ENCODE measurements at places on chromosomes 5 and 9.

- peaks cover 38% of the 10 kb centered on the region for H3K36me3 ChIP-seq
- H3K27me3 ChIP-seq: no peaks in the 10 kb centered on the region
- H3K27ac ChIP-seq: peak overlapping the region; percentile 96
- H3K4me1 ChIP-seq: peaks cover 62% of the 10 kb centered on the region
These were observed 34.4 kb downstream of the DOCK8 start for GRCh38 chr9:249025-249424.

- peaks cover 89% of the 10 kb centered on the region for H3K36me3 ChIP-seq
- peaks cover 84% of the 10 kb centered on the region for H3K4me1 ChIP-seq
- peak overlapping the region; percentile 100 for H3K27ac ChIP-seq
- H3K27me3 ChIP-seq: no peaks in the 10 kb centered on the region
These were observed 5.8 kb downstream of the TRAF1 start for GRCh38 chr9:120920806-120921178.

GRCh38 chr9:92324431-92324830 lies 719 bp downstream of the NOL8 start:
- H3K4me3 ChIP-seq: peak overlapping the region; percentile 93
- peaks cover 26% of the 10 kb centered on the region for H3K36me3 ChIP-seq
- H3K27me3 ChIP-seq: no peaks in the 10 kb centered on the region
- H3K4me1 ChIP-seq: peaks cover 45% of the 10 kb centered on the region
- no peak for DNase-seq
- H3K27ac ChIP-seq: peak overlapping the region; percentile 91

GRCh38 chr9:94650949-94651348 lies 11.6 kb upstream of the FBP1 start:
- no peak overlapping the region for H3K4me3 ChIP-seq
- H3K36me3 ChIP-seq: no peaks in the 10 kb centered on the region
- peaks cover 17% of the 10 kb centered on the region for H3K27me3 ChIP-seq

GRCh38 chr9:92599938-92600461 lies 64.2 kb upstream of the ECM2 start:
- no peak for DNase-seq
- H3K4me1 ChIP-seq: no peaks in the 10 kb centered on the region
- H3K27ac ChIP-seq: no peak overlapping the region
- H3K27me3 ChIP-seq: no peaks in the 10 kb centered on the region
- no peaks in the 10 kb centered on the region for H3K36me3 ChIP-seq

GRCh38 chr9:16680975-16681651 lies 189.4 kb downstream of the BNC2 start:
- no peak overlapping the region for H3K27ac ChIP-seq
- DNase-seq: no peak
- H3K4me1 ChIP-seq: no peaks in the 10 kb centered on the region
- no peaks in the 10 kb centered on the region for H3K27me3 ChIP-seq
- H3K36me3 ChIP-seq: no peaks in the 10 kb centered on the region

GRCh38 chr5:15834596-15835245 lies 334.7 kb downstream of the FBXL7 start:
- H3K4me1 ChIP-seq: no peaks in the 10 kb centered on the region
- no peak overlapping the region for H3K4me3 ChIP-seq
- DNase-seq: no peak
- no peaks in the 10 kb centered on the region for H3K27me3 ChIP-seq

DNA sequence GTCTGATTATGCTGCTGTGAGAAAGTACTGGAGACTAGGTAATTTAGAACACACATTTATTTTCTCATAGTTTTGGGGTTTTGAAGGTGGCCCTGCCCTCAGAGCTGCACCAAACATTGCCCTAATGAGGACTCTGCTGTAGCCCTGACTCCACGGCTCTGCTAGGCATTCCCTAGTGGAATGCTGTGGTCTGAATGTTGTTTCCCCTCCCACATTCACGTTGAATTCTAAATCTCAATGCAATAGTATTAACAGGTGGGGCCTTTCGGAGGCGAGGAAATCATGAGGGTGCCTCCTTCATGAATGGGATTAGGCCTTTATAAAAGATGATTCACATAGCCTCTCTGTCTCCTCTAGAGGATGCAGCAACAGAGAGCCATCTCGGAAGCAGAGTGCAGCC lies 25.7 kb downstream of the GADD45G start:
- peaks cover 13% of the 10 kb centered on the region for H3K4me1 ChIP-seq
- DNase-seq: no peak
- H3K27ac ChIP-seq: no peak overlapping the region
- H3K27me3 ChIP-seq: peaks cover 39% of the 10 kb centered on the region
- no peaks in the 10 kb centered on the region for H3K36me3 ChIP-seq

- no peaks in the 10 kb centered on the region for H3K36me3 ChIP-seq
- H3K27me3 ChIP-seq: peaks cover 24% of the 10 kb centered on the region
- peaks cover 12% of the 10 kb centered on the region for H3K4me1 ChIP-seq
- no peak overlapping the region for H3K4me3 ChIP-seq
- peak; percentile 68 for DNase-seq
These were observed 16.5 kb upstream of the PRSS3 start for GRCh38 chr9:33778700-33779351.

DNA sequence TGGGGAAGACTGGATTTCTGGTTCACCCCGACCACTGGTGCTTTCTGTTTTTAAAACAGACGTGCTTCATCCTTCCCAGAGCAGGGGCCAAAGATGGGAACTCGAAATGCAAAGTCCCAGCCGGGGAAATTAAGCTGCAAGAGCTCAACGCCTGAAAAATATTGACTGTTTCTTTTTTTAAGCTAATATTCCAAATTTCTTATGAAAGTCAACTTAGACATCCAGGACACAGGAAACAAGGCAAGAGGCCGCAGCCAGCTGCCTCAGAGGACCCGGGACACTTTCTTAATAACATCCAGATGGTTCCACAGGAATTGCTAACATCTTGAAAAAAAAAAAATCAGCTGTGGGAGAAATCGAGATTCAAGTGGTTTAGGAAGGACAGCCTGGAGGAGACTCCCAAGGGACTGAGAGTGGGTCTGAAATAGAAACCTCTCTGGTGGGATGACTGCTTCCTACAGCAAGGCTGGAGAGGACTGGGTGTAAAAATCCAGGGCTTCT lies 144.9 kb downstream of the FGF1 start:
- no peak for DNase-seq
- no peaks in the 10 kb centered on the region for H3K36me3 ChIP-seq
- peaks cover 2% of the 10 kb centered on the region for H3K4me1 ChIP-seq
- H3K27me3 ChIP-seq: peaks cover 16% of the 10 kb centered on the region

- no peaks in the 10 kb centered on the region for H3K27me3 ChIP-seq
- H3K27ac ChIP-seq: no peak overlapping the region
- H3K36me3 ChIP-seq: no peaks in the 10 kb centered on the region
- H3K4me1 ChIP-seq: no peaks in the 10 kb centered on the region
- no peak overlapping the region for H3K4me3 ChIP-seq
These were observed 31.3 kb downstream of the ADAMTS2 start for GRCh38 chr5:179313849-179314521.

DNA sequence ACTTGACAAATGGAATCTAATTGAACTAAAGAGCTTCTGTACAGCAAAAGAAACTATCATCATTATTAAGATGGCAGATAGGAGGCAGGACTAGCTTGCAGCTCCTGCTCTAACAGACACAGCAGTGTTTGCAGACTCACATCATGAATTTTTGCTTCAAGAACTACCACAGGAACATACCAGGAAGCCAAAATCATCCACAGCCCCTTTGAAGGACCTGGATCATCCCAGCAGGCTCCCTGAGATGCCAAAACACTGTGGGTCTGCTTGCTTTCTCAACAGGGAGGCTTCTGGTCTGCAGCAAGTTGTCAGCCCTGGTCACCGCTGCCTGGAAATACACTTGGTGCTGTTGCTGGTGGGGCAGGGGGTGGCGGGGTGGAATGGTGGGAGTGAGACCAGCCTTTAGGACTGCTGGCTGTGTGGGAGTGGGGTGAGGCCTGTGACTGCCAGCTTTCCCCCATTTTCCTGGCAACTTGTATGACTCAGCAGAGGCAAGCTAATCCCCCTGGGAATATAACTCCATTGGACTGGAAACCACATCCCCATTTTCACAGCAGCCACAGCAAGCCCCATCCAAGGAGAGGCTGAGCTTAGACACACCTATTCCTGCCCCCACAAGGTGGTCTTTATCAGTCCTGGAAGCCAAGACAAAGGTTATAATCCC lies 533.8 kb upstream of the CYLC2 start:
- no peak for DNase-seq
- H3K27me3 ChIP-seq: no peaks in the 10 kb centered on the region
- no peak overlapping the region for H3K4me3 ChIP-seq
- no peaks in the 10 kb centered on the region for H3K36me3 ChIP-seq

GRCh38 chr5:141716468-141716867 lies 34.4 kb upstream of the ARAP3 start:
- H3K27me3 ChIP-seq: peaks cover 15% of the 10 kb centered on the region
- H3K36me3 ChIP-seq: no peaks in the 10 kb centered on the region
- H3K4me3 ChIP-seq: no peak overlapping the region

DNA sequence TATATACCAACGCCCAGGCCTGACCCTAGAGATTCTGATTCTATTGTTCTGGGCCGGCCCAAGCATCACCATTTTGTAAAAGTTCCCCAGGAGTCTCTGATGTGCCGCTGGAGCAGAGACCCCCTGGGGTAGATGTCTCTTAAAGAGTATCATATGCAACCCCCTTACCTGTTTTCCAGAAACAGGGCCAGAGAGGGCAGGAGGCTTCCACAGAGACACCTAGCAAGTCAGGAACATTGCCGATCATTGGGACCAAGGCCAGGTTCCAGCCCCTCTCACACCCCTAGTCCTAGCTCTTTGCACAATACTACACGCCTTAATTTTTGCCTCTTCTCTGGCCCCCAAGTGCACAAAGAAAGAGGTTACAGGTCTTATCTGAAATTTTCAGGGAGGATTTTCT lies 63.8 kb downstream of the TMOD1 start:
- no peak overlapping the region for H3K27ac ChIP-seq
- no peaks in the 10 kb centered on the region for H3K4me1 ChIP-seq
- peaks cover 15% of the 10 kb centered on the region for H3K27me3 ChIP-seq
- peak; percentile 27 for DNase-seq
- no peak overlapping the region for H3K4me3 ChIP-seq

GRCh38 chr5:109411627-109412026 lies 1.9 kb upstream of the PJA2 start:
- no peaks in the 10 kb centered on the region for H3K27me3 ChIP-seq
- no peak overlapping the region for H3K27ac ChIP-seq
- H3K4me1 ChIP-seq: peaks cover 21% of the 10 kb centered on the region
- no peak overlapping the region for H3K4me3 ChIP-seq
- DNase-seq: no peak

GRCh38 chr9:129284607-129285291 lies 106.7 kb upstream of the IER5L start:
- H3K27ac ChIP-seq: no peak overlapping the region
- no peaks in the 10 kb centered on the region for H3K27me3 ChIP-seq
- no peaks in the 10 kb centered on the region for H3K36me3 ChIP-seq

DNA sequence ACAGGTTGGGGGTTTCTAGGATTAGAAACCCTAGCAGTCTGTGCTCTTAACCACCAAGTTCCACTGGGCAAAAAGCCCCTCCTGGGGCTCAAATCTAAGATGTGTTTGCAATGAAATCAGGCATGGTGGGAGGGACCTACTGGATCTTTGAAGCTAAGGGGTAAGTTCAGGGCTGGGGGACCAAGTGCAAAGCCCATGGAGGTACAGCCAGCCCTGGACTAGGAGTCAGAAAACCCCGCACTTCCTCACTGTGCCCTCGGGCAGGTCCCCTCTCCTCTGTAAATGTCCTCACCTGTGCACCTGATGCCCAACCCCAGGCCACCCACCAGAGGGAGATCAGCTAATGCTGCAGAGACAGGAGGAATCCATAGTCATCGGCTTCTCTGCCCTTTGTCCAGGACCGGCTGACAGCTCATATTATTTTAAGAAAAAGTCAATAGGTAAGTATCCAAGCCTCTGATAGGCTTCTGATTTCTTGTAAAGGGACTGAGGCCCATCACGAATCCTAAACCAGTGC lies 138.3 kb downstream of the PAX5 start:
- no peaks in the 10 kb centered on the region for H3K4me1 ChIP-seq
- H3K27me3 ChIP-seq: peaks cover 45% of the 10 kb centered on the region
- H3K36me3 ChIP-seq: no peaks in the 10 kb centered on the region
- no peak overlapping the region for H3K4me3 ChIP-seq

DNA sequence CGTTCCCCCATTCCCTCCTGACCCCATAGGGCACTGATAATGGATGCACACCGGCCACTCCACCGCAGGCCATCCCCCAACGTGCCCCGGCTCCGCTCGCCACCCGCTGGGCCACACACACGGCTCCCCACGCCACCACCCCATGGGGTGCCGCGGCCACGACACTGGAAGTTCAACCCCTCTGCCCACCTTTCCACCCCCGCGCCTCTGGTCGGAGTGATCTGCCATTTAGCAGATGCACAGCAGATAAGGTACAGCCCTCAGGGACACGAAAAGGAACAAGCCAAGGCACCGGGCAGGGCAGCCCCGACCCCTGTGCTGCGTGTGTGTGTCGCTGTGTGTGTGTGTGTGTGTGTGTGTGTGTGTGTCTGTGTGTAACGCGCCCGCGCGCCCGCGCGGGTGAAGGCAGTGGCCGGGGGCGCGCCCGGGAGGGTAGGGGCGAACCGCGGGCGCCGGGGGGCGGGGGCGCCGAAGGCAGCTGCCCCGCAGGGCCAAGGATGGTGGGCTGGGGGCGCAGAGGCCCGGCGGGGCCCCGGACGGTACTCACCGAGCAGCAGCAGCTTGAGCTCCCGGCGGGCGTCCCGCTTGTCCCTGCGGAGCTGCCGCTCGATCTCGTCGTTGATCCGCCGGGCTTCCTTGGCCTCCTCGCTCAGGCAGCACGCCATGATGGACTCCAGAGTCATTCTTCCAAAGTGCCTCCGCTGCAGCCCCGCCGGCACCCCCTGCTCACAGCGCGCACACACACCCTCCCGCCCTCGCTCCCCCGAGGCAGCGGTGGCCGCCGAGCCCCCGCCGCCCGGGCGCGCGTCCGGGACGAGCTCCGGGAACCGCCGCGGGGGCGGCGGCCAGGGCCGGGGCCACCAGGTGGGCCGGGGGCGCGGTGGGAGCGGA lies 813 bp downstream of the GNAQ start:
- DNase-seq: peak; percentile 61
- H3K27ac ChIP-seq: peak overlapping the region; percentile 85
- H3K36me3 ChIP-seq: peaks cover 2% of the 10 kb centered on the region
- peaks cover 28% of the 10 kb centered on the region for H3K27me3 ChIP-seq

GRCh38 chr5:1783216-1783554 lies 16.5 kb downstream of the MRPL36 start:
- no peak for DNase-seq
- H3K4me1 ChIP-seq: peaks cover 28% of the 10 kb centered on the region
- H3K27me3 ChIP-seq: peaks cover 4% of the 10 kb centered on the region
- H3K36me3 ChIP-seq: no peaks in the 10 kb centered on the region

- no peak overlapping the region for H3K27ac ChIP-seq
- no peak for DNase-seq
- H3K4me3 ChIP-seq: no peak overlapping the region
These were observed 14.0 kb downstream of the OR13J1 start for GRCh38 chr9:35856206-35856605.

DNA sequence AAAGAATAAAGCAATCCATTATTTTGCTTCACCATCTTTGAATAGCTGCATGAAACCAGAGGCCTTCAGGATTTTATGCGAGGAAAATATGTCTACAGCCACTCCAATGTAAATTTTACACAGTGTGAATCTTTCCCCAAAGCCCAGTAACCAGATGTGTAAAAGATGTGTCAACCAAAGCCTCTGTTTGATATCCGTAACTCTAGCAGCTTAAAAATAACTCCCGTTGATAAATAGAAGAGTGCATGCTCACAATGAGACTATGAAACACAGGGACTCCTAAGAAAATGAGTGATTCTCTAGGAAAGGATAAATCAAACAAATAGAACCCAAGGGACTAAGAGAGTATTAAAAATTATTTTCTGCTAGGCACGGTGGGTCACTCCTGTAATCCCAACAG lies 60.0 kb upstream of the NPR3 start:
- no peaks in the 10 kb centered on the region for H3K36me3 ChIP-seq
- no peak for DNase-seq
- no peak overlapping the region for H3K4me3 ChIP-seq
- H3K27ac ChIP-seq: no peak overlapping the region
